ENCODE measurements at places on chromosomes 2 and 18.

DNA sequence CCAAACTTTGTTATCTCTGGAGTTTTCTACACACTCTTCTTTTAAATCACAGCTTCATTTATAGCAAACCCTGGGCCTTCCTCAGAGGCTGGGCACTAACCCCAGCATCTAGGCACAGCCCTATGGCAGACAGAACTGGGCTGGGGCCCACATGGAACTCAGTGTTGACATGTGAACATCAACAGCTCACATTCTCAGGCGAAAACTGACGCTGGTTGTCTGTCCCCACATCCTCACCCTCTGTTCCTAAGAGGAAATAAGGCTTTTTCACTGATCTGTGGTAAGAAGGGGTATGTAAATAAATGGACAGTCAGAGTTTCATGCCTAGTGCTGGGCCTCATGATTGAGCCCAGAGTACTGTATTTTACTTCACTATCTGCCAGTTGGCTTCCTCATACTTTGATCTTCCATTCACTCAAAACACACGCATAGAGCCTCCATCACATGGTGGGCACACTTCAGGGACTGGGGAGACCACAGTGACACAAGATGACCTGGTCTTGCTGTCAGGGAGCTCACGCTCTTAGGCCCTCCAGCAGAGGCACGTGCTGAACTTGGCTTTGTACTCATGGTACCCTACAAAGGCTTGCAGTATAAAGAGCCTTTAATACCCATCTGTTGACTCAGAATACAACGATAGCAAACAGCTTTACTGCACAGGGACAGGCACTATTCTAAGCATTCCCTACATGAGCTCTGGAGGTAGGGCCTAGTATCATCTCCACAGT is 43.0 kb downstream of the EFEMP1 start:
- H3K27ac ChIP-seq: no peak overlapping the region
- H3K36me3 ChIP-seq: peaks cover 100% of the 10 kb centered on the region
- H3K4me3 ChIP-seq: no peak overlapping the region
- H3K27me3 ChIP-seq: no peaks in the 10 kb centered on the region
- peaks cover 21% of the 10 kb centered on the region for H3K4me1 ChIP-seq

DNA sequence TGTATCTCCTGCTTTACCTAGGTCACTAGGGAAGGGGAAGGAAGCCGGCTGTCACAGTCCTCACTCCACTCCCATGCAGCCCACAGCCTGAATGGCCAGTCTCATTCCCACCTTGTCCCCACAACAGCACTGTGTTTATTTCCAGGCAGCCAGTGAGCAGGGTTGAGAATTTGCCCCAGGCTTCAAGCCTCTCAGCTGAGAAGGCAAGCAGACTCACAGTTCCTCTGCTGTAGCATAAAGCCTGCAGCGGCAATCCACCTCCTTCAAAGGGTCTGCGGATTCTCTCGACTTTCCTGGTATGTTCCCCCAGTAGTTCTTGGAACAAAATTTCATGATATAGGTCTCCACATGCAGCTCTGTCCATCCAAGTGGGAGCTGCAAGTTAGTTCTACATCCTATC is 262.9 kb upstream of the GULP1 start:
- DNase-seq: no peak
- no peak overlapping the region for H3K27ac ChIP-seq
- no peaks in the 10 kb centered on the region for H3K36me3 ChIP-seq
- H3K4me3 ChIP-seq: no peak overlapping the region
- no peaks in the 10 kb centered on the region for H3K27me3 ChIP-seq

- H3K27ac ChIP-seq: no peak overlapping the region
- H3K4me1 ChIP-seq: no peaks in the 10 kb centered on the region
- H3K4me3 ChIP-seq: no peak overlapping the region
- no peaks in the 10 kb centered on the region for H3K27me3 ChIP-seq
- no peaks in the 10 kb centered on the region for H3K36me3 ChIP-seq
- no peak for DNase-seq
Measured at GRCh38 chr2:232913903-232914302, 43.8 kb downstream of the SNORC start.

- H3K36me3 ChIP-seq: peaks cover 19% of the 10 kb centered on the region
- H3K27me3 ChIP-seq: no peaks in the 10 kb centered on the region
- H3K27ac ChIP-seq: no peak overlapping the region
- peaks cover 7% of the 10 kb centered on the region for H3K4me1 ChIP-seq
Measured at GRCh38 chr2:46978723-46979122, 63.1 kb upstream of the MCFD2 start.

DNA sequence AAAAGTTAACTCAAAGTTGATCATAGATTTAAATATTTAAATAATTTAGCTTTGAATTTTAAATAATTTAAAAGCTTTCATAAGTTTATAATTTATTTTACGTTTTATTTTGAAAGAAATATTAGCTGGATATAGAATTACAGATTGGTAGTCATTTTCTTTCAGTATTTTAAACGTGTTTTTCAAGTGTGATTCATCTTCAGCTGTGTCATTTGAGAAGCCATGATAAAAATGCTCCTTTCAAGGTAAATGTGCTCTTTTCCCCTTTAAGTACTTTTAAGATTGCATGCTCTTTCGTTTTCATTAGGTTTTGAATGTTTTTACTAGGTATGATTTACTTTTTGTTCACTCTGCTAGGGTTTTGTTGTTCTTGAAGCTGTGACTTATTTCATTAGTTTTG is 116.8 kb upstream of the FIGN start:
- no peak overlapping the region for H3K4me3 ChIP-seq
- H3K4me1 ChIP-seq: peaks cover 6% of the 10 kb centered on the region
- H3K27ac ChIP-seq: no peak overlapping the region
- no peaks in the 10 kb centered on the region for H3K27me3 ChIP-seq
- DNase-seq: no peak

All from RWPE2 (cell line).